ENCODE measurements at places on chromosomes 5 and 9.
A peak's percentile ranks its signal among the peaks of the same experiment; 100 is the strongest.

DNA sequence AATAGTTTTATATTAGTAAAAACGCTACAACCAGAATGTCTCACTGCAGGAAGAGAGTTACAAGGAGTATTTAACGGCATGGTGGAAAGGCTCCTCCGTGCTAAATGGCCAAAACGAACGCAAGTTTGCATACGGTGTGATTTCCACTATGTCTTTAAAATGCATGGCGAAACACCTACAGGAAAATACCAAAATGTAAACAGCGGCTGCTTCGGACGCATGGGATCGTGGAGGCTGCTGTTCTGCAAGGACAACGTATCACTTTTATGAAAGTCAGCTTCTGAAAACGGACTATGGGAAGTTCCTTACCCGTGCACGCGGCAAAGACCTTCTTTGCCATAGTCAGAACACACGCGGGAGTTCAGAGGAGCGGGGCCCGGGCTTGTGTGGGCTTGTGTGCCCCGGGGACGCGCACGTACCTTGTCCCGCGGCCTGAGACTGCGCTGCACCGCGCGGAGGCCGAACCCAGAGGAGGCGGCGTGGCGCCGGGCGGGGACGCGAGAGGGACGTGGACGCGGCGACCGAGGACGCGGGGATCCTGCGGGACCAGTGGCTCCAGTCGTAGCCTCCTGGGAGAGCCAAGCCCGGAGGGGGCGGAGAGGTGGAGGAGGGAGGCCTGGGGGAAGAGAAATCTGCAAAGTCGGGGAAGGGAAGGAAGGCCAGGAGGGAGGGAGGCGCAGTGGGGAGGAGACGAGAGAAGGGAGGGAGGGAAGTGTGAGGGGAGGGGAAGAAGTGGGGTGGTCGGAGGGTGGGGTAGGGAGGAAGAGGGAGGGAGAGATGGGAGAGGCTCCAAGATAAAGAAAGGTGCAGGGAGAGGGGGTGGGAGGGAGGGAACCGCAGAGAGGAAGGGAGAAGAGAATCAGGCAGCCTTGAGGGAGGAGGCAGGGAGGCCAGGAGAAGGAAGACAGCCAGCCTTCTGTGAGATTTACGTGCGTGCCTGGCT, at the start of gene CMBL:
Gene CMBL, minus strand, starts transcription at position 697 of the 943 bp plus-strand sequence. CDS start 17,140 bp downstream, outside the sequence.
- peak; percentile 64 for DNase-seq

DNA sequence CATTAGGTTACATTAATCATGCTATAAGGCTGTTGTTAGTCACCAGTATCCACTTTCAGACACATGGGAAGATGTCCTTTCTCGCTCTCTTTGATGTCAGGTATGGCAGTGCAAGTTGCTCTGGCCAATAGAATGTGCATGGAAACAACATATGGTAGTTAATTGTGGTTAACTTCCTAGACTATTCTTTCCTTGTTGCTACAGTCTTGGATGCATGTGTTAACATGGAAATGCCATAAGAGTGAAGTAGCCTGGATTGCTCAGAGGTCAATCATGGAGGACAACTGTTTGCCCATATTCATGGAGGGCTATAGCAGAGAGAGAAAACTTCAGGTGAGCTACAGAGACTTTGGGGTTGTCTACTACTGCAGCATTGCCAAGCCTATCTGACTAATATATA, 245.8 kb upstream of the GAS1 start:
- no peak for DNase-seq

DNA sequence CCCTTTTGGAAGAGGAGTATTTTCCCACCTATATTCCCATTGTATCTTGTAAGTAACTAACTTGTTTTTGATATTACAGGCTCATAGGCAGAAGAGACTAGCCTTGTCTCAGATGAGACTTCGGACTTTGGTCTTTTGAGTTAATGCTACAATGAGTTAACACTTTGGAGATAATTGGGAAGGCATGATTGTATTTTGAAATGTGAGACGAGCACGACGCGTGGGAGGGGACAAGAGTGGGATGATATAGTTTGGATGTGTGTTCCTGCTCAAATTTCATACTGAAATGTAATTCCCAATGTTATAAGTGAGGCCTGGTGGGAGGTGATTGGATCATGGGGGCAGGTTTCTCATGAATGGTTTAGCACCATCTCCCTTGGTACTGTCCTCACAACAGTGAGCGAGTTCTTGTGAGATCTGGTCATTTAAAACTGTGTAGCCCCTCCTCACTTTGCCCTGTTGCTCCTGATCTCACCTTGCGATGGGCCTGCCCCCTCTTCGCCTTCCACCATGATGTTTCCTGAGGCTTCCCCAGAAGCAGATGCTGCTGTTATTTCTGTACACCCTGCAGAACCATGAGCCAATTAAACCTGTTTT, 721.5 kb upstream of the CTNND2 start:
- no peak for DNase-seq

GRCh38 chr5:72587661-72588308, 80.6 kb upstream of the ZNF366 start:
- DNase-seq: no peak

DNA sequence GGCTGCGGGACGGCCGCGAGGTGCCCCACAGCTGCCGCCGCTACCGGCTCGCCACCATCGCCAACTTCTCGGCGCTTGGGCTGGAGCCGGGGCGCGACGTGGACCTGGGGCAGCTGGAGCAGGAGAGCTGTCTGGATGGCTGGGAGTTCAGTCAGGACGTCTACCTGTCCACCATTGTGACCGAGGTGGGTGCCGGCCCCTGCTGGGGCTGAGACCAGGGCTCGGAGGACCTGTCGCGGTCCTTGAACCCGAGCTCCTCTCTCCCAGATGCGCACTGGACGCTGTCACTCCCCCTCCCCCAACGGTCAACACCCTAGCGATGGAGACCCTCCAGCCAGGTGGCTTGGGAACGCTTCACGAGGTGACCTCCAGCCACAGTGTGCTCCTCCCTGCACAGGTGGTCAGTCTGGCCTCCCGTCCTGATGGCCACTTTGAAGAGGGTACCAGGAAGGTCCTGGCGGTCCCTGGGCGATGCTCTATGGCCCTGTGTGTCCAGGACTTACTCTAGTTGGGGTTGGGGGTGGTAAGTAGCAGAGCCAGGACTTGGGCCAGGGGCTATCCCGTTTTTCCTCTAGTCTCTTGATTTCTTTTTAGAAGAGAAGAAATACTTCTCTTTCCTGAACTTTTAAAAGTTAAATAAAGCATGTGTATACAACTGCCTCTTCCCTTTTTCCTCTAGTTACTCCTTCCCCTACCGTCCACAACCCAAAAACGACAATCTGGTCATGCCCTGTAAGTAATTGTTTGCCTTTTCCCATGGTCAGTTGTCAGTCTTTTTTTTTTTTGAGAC, 866 bp downstream of the SLC22A5 start:
- no peak for DNase-seq

- DNase-seq: no peak
Observed at GRCh38 chr5:11903121-11903613, 1.1 kb downstream of the CTNND2 start.

- no peak for DNase-seq
Observed at GRCh38 chr9:89471390-89471789, 26.5 kb downstream of the SEMA4D start.

All from sciatic nerve (tissue), 2 donors.